ENCODE measurements at places on chromosomes 3 and 15.

GRCh38 chr3:55531321-55531720 lies 44.2 kb upstream of the WNT5A start:
- DNase-seq = no peak

- DNase-seq = no peak
These were observed 513 bp downstream of the SS18L2 start for GRCh38 chr3:42590989-42591756.

GRCh38 chr3:33377931-33378330 lies 62.3 kb downstream of the UBP1 start:
- DNase-seq = no peak

- DNase-seq = no peak
These were observed 82.8 kb upstream of the TNFSF10 start for GRCh38 chr3:172606021-172606420.

DNA sequence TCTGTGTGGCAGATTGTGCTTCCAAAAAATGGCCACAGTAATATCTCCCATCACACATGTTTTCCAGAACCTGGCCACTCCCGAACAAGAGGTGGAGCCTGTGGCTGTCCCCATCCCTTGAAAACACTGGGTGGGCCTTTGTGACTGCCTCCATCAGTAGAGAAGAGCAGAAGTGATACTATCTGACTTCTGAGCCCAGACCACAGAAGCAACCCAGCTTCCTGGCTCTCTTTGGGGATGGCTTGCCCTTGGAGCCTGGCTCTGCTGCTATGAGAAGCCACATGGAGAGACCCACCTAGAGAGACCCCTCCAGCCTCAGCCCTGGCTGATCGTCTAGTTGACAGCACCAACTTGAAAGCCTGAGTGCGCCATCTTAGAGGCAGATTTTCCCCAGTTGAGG lies 39.8 kb upstream of the CMTM8 start:
- DNase-seq = no peak

- DNase-seq = no peak
These were observed 1.1 kb upstream of the MCCC1 start for GRCh38 chr3:183100376-183100775.

GRCh38 chr3:54909191-54909590 lies 18.7 kb downstream of the LRTM1 start:
- DNase-seq = no peak

All from CMK (cell line).